ENCODE measurements at places on chromosomes 11 and 22. TPM values are rescaled to one million over a fixed set of nuclear protein-coding genes. Genes with fewer than 3 reads are reported as not detected.

Gene TRIM48
- not detected for total RNA-seq

Gene HEPHL1
- total RNA-seq = 103 TPM

Gene ROBO3
- 1.8 TPM for total RNA-seq

Gene TPBGL
- not detected for total RNA-seq

GRCh38 chr11:41254966-41255365, 204.5 kb downstream of the LRRC4C start:
- no peaks in the 10 kb centered on the region for H3K4me1 ChIP-seq
- no peak for DNase-seq
- no peaks in the 10 kb centered on the region for H3K27me3 ChIP-seq
- H3K27ac ChIP-seq = no peak overlapping the region
- no peak overlapping the region for H3K4me3 ChIP-seq

DNA sequence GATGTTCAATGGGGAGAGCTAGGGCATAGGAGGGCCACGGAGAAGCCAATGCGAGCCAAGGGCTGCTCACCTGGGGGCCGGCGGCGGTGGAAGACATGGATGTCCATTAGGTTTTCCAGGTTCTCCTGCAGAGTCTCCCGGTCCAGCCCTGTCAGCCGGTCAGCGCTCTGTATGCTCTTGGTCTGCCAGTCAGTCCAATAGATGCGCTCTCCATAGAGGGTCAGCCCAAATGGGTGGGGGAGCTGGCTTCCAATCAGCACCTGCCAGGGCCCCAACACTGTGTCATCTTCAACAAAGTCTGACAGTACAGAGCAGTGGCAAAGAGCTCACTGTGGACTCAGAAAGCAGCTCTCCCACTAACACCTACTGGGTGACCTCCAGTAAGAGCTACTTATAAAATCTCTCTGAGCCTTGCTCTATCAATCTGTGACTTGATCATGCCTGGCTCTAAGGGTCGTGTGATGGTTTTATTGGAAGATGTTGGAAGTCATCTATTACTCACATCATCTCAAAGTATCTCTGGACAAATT, 33.0 kb upstream of the CKAP5 start:
- no peak for DNase-seq
- H3K4me3 ChIP-seq = no peak overlapping the region
- no peaks in the 10 kb centered on the region for H3K27me3 ChIP-seq
- H3K4me1 ChIP-seq = no peaks in the 10 kb centered on the region
- no peak overlapping the region for H3K27ac ChIP-seq
- peaks cover 4% of the 10 kb centered on the region for H3K36me3 ChIP-seq

DNA sequence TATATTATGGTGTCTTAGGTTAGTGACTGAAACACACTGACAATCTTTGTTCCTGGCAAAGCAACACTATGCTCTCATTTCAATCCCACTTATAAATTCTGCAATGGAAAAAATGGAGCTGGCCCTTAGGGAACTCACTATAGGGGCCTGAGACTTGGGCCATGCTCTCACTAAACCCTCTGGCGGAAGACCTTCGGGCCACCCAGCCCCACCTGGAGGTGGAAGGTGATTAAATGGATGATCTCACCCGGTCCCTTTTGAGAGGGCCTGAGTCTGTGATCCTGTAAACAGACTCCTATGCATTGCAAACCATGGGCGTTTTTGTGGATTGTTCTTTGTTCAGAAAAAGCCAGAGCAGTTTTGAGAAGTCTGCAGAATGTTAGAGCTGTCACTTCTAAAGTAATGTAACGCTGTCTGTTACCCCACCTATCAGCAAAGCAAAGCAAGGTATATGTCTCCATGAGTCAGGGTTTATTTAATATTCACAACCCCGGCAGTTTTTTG, 17.0 kb upstream of the CDON start:
- no peak overlapping the region for H3K4me3 ChIP-seq
- H3K36me3 ChIP-seq = no peaks in the 10 kb centered on the region
- H3K27me3 ChIP-seq = no peaks in the 10 kb centered on the region
- no peak for DNase-seq
- no peaks in the 10 kb centered on the region for H3K4me1 ChIP-seq
- no peak overlapping the region for H3K27ac ChIP-seq

GRCh38 chr22:49503321-49503720, 324.4 kb downstream of the BRD1 start:
- H3K4me1 ChIP-seq = no peaks in the 10 kb centered on the region
- H3K4me3 ChIP-seq = no peak overlapping the region
- H3K27me3 ChIP-seq = no peaks in the 10 kb centered on the region
- DNase-seq = no peak
- no peak overlapping the region for H3K27ac ChIP-seq

Data from esophagus squamous epithelium (tissue), 5 donors.